ENCODE measurements at places on chromosomes 1 and 21. TPM values are rescaled to one million over a fixed set of nuclear protein-coding genes. Genes with fewer than 3 reads are reported as not detected.
A peak's percentile ranks its signal among the peaks of the same experiment; 100 is the strongest.

Gene SPRR2A
- total RNA-seq, result 0.60 TPM

Gene LCE1E
- total RNA-seq, result not detected

Gene OR14A16
- not detected for total RNA-seq

Gene AMY1A
- total RNA-seq, result not detected

- DNase-seq, result no peak
Observed at GRCh38 chr21:44402323-44403105, 49.1 kb downstream of the TRPM2 start.

DNA sequence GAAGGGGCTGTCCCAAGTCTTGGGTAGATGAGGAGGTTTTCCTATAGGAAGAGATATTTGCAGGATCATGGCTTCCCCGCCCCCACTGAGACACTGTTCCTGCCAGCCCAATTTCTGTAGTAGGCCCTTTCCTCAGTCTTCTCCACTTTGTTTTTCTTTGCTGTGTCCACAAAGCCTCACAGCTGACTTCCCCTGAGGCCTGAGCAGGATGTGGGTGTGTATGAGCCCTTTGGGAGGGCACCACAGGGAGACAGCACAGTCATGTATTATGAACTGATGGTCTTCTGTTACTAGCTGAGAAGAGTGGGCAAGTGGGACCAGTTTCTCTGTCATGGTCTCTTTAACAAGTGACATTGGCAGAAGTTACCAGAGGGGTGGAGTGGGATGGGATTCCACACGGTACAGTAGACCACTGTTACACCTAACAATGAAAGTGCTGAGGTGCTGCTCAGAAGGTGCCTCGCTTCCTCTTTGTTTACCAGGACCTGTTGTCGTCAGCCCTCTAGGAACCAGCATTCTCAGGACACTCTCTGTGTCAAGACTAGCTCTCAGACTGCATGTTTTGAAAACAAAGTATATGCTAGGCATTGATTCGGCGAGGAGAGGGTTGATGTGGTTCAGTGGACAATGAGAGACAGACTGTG is 253.8 kb upstream of the HOOK1 start:
- no peak for DNase-seq

GRCh38 chr1:64851664-64852063 is 106.8 kb downstream of the RAVER2 start:
- no peak for DNase-seq

- DNase-seq, result no peak
Observed at GRCh38 chr1:65229754-65230339, 79.5 kb upstream of the DNAJC6 start.

GRCh38 chr1:11550664-11551283 is 71.8 kb downstream of the DISP3 start:
- DNase-seq, result peak; percentile 94

DNA sequence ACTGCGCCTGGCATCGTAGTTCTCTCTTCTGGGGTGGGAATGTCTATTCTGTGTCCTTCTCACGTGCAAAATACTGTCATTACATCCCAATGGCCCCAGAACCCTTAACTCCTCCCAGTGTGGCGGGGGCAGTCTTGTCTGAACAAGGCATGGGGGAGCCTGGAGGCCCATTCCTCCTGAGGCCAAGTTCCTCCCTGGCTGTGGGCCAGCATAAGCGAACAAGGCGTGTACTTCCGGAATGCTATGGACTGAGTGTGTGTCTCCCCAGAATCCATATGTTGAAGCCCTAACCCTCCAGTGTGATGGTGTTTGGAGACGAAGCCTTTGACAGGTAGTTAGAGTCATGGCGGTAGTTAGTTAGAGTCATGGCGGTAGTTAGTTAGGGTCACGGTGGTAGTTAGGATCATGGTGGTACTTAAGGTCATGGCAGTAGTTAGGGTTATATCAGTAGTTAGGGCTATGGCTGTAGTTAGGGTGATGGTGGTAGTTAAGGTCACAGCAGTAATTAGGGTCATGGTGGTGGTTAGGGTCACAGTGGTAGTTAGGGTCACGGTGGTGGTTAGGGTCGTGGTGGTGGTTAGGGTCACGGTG is 71.0 kb downstream of the PRKCZ start:
- no peak for DNase-seq

DNA sequence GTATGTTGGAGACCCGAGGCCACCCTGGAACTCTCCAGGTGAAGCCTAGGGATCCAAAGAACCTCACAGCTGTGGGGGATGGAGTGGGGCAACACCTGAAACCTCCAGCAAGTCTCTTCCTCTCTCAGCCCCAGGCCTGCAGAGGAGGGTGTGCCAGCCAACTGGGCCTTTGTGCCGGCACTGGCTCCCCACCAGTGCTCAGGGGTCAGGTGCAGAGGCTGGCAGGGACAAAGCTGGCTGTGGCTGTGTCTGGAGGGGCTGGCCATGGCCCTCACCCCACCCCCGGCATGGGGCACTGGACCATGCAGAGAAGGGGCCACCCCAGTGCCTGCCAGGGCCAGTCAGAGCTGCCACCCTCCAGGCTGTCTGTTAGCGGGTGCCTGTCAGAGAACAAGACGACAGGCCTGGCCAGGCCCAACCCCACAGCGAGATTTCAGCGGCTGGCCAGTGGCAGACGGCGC is 3.9 kb downstream of the COL18A1 start:
- DNase-seq, result peak; percentile 23

DNA sequence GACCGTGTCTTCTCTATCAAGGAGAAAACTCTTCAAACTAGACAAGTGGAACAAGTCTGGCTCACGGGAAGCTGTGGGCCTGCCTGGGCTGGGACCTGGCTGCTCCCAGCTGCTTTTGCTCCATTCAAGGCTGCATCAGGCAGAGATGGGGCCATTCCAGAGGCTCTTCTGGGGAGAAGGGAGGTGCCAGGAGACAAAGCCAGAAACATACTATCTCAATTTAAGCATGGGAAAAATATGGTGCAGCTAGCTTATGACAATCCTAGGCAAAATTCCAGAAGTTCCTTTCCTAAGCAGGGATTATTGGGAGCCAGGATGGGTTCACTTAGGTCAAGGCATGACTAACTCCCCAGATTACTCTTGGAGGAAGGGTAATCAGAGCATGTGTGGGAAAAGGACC is 90.8 kb upstream of the SLC2A1 start:
- DNase-seq, result no peak

- peak; percentile 84 for DNase-seq
Observed at GRCh38 chr1:40315795-40316594, 1.1 kb downstream of the COL9A2 start.

DNA sequence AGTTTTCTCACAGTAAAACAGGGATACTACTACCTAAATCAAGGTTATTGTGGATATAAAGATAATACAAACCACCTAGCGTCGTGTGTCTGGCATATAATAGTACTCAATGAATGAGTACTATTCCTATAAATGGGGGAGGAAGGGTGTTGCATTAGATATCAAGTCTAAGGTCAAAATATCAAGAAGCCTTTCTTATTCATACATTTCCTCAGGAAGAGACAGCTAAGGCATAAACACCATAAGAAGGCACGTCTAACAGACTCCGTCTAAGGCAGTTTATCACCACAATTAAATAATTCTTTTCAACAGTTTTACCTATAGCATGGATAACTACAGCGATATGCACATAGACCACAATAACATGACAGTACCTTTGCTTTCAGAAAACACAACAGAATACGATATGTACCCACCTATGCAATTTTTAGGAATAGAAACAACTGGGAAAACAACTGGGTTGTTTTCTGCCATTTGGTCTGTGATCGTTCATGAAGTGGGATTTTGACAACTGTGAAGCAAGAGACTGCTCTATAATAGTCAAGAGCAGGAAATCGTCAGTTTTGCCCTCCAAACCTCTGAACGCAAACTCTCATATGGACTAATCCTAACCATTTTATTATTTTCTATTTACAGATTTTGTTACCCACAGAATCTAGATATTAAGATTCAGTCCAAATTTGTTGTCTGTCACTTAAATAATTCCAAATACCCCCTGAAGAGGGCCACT is 53.1 kb downstream of the HNRNPR start:
- DNase-seq, result no peak

- no peak for DNase-seq
Observed at GRCh38 chr1:63873751-63874150, 99.9 kb downstream of the ROR1 start.

GRCh38 chr1:6040861-6041415 is 4.8 kb upstream of the KCNAB2 start:
- DNase-seq, result no peak

Data from kidney (tissue), 22 donors.